ENCODE measurements at places on chromosomes 13 and 19. TPM values are rescaled to one million over a fixed set of nuclear protein-coding genes. Genes with fewer than 3 reads are reported as not detected.

- peaks cover 8% of the 10 kb centered on the region for H3K36me3 ChIP-seq
- peaks cover 29% of the 10 kb centered on the region for H3K4me1 ChIP-seq
- H3K27me3 ChIP-seq, result no peaks in the 10 kb centered on the region
- no peak overlapping the region for H3K27ac ChIP-seq
- peak overlapping the region; percentile 76 for H3K4me3 ChIP-seq
These were observed 851 bp downstream of the FBXO46 start for GRCh38 chr19:45729800-45730290.

The CCDC70 gene
- polyA plus RNA-seq, result not detected

DNA sequence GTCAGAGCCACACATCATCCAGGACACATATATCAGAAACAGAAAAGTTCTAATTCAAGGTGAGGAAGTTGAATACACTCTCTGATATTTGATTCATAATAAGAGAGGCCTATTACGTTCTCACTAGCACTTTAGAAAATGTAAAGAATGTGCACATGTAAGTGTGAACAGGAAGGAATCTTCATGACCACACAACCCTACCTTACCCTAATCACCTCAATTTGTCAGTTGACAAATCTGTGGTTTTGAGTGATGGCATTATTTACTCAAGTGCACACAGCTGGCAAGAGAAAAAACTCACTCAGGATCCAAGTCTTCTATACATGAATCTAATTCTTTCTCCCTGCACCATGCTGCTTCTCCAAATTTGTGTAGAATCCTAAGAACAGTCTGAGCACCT lies 445.8 kb downstream of the SUCLA2 start:
- H3K4me1 ChIP-seq, result no peaks in the 10 kb centered on the region
- DNase-seq, result no peak
- H3K36me3 ChIP-seq, result no peaks in the 10 kb centered on the region
- H3K27me3 ChIP-seq, result no peaks in the 10 kb centered on the region
- no peak overlapping the region for H3K4me3 ChIP-seq
- H3K27ac ChIP-seq, result no peak overlapping the region

GRCh38 chr19:41597600-41598041 lies 21.7 kb downstream of the CEACAM21 start:
- peak; percentile 19 for DNase-seq
- no peaks in the 10 kb centered on the region for H3K36me3 ChIP-seq
- no peak overlapping the region for H3K4me3 ChIP-seq
- H3K27ac ChIP-seq, result no peak overlapping the region

The CGB1 gene
- polyA plus RNA-seq, result not detected

- peaks cover 25% of the 10 kb centered on the region for H3K4me1 ChIP-seq
- peak overlapping the region; percentile 75 for H3K4me3 ChIP-seq
- DNase-seq, result no peak
- H3K27ac ChIP-seq, result no peak overlapping the region
- H3K36me3 ChIP-seq, result peaks cover 15% of the 10 kb centered on the region
- no peaks in the 10 kb centered on the region for H3K27me3 ChIP-seq
These were observed 505 bp downstream of the ZSWIM4 start for GRCh38 chr19:13795595-13796300.

The PPAN gene
- 33.1 TPM for polyA plus RNA-seq

GRCh38 chr13:90928109-90928508 lies 419.4 kb upstream of the MIR17HG start:
- no peak overlapping the region for H3K4me3 ChIP-seq
- H3K27ac ChIP-seq, result no peak overlapping the region
- no peaks in the 10 kb centered on the region for H3K27me3 ChIP-seq

The ZNF554 gene
- polyA plus RNA-seq, result 11.2 TPM

DNA sequence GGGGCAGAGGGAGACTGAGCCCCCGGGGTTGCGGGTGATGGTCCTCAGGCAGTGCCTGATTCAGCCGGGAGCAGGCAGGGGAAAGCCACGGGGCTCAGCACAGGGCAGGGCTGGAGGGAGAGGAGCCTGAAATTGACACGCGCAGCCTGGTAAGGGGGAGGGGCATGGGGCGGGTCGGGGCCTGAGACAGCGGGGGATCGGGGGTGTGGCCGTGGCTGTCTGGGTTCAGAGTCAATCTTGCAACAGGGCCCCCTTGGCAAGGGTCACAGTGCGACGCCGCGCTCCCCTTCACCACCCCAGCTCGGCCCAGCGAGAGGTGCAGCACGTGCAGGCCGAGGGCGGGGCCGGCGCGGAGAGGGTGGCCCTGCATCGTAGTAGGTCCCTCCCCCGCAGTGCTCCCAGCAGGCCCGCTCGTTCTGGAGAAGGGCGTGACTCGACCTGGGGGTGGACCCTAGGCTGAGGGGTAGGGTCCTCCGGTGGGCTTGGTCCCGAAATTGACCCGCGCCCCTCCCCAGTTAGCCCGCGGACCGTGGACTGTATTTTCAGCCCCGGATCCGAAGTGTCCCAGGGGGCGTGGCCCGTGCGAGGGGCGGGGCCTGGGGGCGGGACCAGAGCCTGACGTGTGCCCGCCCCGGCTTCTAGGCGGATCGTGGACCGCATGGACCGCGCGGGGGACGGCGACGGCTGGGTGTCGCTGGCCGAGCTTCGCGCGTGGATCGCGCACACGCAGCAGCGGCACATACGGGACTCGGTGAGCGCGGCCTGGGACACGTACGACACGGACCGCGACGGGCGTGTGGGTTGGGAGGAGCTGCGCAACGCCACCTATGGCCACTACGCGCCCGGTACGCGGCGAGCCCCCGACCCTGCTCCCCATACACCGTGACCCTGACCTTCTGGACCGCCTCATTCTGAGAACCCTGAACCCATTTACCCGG lies 6.0 kb downstream of the RCN3 start:
- DNase-seq, result no peak
- no peaks in the 10 kb centered on the region for H3K27me3 ChIP-seq
- no peak overlapping the region for H3K27ac ChIP-seq
- peak overlapping the region; percentile 74 for H3K4me3 ChIP-seq
- peaks cover 12% of the 10 kb centered on the region for H3K36me3 ChIP-seq
- H3K4me1 ChIP-seq, result peaks cover 17% of the 10 kb centered on the region

GRCh38 chr13:23776698-23777574 lies 112.3 kb downstream of the MIPEP start:
- no peak for DNase-seq
- no peaks in the 10 kb centered on the region for H3K27me3 ChIP-seq
- no peak overlapping the region for H3K27ac ChIP-seq
- H3K36me3 ChIP-seq, result no peaks in the 10 kb centered on the region

- no peak overlapping the region for H3K4me3 ChIP-seq
- DNase-seq, result no peak
- no peak overlapping the region for H3K27ac ChIP-seq
- no peaks in the 10 kb centered on the region for H3K36me3 ChIP-seq
These were observed 68.9 kb downstream of the FREM2 start for GRCh38 chr13:38755793-38756192.

DNA sequence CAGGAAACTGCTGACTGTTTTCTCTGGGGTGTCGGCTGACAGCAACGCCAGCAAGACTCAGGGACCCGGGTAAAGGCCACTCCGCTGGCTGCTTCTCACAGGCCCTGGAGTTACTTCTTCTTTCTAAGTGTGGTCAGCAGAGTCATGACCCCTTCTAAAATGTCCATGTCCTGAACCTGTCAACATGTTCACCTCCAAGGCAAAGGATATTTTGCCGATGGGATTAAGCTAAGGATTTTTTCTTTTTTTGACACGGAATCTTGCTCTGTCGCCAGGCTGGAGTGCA lies 7.9 kb downstream of the PEX11G start:
- H3K4me3 ChIP-seq, result no peak overlapping the region
- H3K27ac ChIP-seq, result no peak overlapping the region
- H3K4me1 ChIP-seq, result peaks cover 20% of the 10 kb centered on the region
- no peaks in the 10 kb centered on the region for H3K27me3 ChIP-seq

GRCh38 chr19:51148580-51148979 lies 6.5 kb downstream of the SIGLEC7 start:
- H3K36me3 ChIP-seq, result no peaks in the 10 kb centered on the region
- no peak overlapping the region for H3K27ac ChIP-seq
- no peak for DNase-seq
- no peaks in the 10 kb centered on the region for H3K27me3 ChIP-seq
- H3K4me3 ChIP-seq, result no peak overlapping the region
- no peaks in the 10 kb centered on the region for H3K4me1 ChIP-seq

- H3K4me1 ChIP-seq, result peaks cover 5% of the 10 kb centered on the region
- no peaks in the 10 kb centered on the region for H3K27me3 ChIP-seq
- no peak overlapping the region for H3K27ac ChIP-seq
- DNase-seq, result no peak
- H3K36me3 ChIP-seq, result no peaks in the 10 kb centered on the region
These were observed 109.8 kb downstream of the CACNA1A start for GRCh38 chr19:13396250-13397080.

DNA sequence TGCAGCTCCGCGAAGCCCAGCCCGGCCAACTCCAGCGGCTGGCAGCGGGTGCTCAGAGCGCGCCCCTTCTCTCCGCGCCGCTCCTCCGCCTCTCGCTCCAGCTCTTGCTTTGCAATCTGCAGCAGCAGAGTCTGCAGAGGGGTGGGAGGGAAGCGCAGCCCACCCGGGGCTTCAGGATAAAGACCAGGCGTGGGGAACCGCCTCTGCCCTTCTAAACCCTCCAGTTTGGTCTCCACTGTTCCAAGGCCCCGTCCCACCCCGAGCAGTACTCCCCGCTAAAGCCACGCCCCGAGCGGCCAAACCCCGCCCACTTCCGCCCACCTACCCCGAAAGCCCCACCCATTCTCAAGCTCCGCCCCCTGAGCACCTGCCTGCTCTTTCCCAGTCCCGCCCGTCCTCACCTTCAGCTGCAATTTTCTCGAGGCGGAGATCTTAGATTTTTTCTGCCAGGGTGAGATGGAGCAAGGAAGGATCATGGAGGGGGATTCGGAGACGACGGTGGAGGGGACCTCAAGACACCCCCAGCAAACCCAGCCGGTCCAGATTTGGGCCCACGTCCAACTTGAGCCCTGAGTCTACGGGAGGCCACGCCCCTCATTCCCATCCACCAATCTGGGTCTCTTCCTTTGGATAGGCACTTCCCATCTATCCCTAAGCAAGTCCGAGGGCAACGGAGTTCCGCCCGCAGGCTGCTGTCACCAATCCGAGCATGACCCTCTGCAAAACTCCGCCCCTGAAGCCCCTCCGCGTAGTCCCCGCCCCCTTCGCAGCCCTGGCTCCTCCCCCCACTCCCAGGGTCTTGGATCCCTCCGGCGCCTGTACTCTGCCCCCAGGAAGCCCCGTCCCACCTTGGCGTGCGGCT lies 1.1 kb downstream of the TNNI3 start:
- peak overlapping the region; percentile 16 for H3K4me3 ChIP-seq
- no peak overlapping the region for H3K27ac ChIP-seq
- peak; percentile 47 for DNase-seq
- H3K4me1 ChIP-seq, result peaks cover 16% of the 10 kb centered on the region
- no peaks in the 10 kb centered on the region for H3K36me3 ChIP-seq
- peaks cover 44% of the 10 kb centered on the region for H3K27me3 ChIP-seq

DNA sequence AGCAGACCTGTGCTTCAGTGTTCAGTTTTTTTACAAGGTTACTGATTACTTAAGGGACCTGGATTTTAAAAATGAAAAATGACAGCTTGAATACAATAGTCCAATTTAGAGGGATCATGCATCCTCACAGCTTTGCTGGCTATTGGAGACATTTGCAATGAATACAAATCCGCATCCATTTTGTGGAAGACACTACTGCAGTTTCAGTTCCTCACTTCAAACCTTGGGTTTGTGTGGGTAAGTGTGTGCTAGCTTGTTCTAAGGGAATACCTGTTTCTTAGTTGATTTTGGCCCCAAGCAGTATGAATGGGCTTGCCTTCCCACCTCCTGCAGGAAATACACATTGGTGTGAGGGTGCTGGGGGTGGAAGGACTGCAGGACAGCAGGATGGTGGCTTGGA lies 222.4 kb downstream of the OLFM4 start:
- no peak for DNase-seq
- H3K4me1 ChIP-seq, result no peaks in the 10 kb centered on the region
- no peak overlapping the region for H3K27ac ChIP-seq

The RNF17 gene
- 0.44 TPM for polyA plus RNA-seq

All from spinal cord (tissue), 10 donors.